Body of pancreas (tissue), 4 donors: ENCODE measurements at places on chromosomes 11 and 22.

DNA sequence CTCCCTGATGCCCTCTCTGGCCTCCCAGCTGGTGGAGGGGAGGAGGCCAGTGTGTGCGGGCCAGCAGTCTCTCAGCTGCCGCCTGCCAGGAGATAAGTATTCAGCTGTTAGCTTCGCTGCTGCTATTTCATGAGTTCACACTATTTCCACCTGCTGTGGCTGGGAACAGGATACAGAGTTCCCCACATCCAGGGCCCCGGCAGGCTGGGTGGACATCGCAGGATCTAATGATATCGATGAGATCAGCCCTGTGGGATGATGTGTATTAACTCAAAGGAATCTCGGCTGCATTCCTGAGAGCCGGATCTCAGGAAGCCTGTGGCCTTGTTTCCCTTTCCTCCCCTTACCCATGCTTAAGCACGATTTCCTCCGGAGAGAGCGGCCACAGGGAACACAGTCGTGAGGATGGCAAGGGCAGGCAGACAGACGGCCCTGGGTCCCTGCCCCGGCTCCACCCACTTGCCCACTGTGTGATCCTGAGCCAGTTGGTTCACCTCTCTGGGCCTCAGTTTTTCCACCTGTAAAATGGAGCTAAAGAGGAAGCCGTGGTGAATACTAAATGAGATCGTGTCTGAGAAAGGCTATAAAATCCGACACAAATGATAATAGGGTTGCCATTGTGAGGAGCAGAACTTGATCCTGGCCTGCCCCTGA is 6.5 kb upstream of the PVALB start:
- no peak for DNase-seq

- no peak for DNase-seq
Observed at GRCh38 chr22:29479417-29480261, at the start of gene NEFH. Gene NEFH, plus strand, starts transcription at chr22:29480218. Its CDS starts 45 bp downstream, at chr22:29480263.

DNA sequence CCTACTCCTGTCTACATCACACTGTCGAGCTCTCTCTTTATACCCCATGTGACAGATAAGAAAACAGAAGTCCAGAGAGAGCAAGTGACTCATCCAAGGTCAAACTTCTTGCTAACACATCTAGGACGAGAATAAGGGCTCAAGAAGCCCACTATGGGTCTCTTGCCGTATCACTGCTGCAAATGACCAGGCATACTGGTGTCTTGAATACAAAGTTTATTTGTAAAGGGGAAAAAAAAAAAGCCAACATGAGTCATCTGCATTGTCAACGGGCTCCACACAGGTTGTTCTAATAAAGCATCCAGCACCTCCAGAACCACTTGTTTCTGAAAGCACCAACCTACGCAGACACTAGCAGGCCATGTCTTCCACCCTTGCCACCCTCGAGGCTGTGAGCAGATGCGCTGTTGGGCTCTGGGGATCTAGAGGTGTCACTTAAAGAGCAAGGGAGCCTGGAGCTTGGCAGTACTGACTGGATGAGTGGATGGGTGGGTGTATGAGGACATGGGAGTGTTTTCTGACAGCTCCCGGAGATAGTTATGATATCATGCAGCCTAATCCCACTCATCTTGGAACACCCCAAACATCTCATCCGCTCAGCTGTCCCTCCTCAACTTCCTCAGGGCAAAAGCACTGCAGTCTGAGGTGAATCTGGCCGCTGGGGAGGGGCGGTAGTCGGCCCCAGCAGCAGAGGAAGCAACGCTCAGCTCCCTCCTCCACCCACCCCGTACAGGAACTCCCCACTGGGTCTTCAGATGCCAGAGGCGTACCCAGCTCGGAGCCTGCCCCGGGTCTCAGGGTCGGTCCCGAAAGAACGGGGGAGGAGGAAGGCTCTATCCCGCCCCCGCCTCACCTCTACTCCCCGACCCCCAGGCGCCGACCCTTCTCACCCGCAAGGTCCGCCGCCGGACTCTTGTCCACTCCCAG is 1.0 kb downstream of the SMCO4 start:
- DNase-seq, result peak; percentile 53

DNA sequence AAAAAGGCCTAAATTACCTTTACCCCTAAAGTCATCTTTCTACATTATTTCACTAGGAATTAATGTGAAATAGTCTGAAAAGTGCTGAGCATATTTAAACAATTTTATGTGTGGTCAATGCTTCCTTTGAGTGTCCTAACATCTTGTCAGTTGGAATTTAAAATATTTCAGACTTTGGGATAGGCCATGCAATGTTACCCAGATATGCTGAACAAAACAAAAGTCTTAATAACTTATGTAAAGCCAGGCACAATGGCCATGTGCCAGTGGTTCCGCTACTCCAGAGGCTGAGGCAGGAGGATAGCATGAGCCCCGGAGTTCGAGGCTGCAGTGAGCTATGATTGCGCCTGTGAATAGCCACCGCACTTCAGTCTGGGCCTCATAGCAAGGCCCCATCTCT is 137.4 kb downstream of the CADM1 start:
- no peak for DNase-seq

DNA sequence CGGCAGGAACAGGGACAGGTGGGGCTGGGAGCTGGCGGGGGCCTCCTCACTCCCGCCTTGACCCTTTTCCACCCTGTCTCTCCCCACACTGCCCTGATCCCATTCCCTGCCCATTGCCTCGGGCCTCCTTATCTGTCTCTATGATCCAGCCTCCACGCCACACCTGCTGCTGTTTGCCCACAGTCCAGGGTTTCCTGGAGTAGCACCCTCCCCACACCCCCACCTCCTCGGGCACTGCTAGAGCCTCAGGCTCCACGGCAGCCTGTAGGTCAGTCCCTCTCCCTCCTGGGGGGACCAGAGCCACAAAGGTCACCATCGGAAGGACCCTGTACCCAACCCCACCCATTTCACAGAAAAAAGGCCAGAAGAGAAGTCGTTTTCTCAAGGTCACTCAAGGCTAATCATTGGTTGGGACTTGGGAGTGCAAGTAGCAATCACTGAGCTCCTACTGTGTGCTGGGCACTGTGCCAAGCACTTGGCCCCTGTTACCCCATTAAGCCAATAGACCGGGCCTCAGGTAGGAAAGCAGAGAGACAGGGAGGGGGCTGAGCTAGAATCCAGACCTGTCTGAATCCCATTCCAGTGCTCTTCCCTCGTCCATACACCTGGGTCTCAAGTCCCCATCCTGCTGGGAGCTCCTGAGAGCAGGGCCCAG is 71.8 kb downstream of the PDE2A start:
- no peak for DNase-seq

GRCh38 chr11:72307439-72307838 is 63.5 kb upstream of the PHOX2A start:
- DNase-seq, result no peak

DNA sequence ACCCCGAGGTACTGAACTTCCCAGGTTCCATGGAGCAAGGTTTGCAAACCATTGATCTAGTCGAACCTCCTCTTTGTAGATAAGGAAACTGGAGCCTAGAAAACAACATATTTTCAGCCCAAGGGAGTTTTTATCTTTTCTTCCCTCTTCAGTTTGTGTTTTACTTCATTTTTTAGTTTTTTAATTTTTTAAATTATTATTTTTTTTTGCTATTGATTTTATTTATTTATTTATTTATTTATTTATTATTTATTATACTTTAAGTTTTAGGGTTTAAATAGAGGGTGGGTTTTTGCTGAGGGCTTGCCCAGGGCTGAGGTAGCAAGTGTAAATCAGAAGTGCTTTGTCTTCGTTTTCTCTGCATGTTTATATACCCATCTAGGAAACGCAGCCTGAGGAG is 26.9 kb downstream of the CEP164 start:
- DNase-seq, result no peak

- no peak for DNase-seq
Observed at GRCh38 chr22:27065279-27065678, 407.9 kb downstream of the MIAT start.

GRCh38 chr11:8329847-8330361 is 66.2 kb upstream of the LMO1 start:
- DNase-seq, result no peak

DNA sequence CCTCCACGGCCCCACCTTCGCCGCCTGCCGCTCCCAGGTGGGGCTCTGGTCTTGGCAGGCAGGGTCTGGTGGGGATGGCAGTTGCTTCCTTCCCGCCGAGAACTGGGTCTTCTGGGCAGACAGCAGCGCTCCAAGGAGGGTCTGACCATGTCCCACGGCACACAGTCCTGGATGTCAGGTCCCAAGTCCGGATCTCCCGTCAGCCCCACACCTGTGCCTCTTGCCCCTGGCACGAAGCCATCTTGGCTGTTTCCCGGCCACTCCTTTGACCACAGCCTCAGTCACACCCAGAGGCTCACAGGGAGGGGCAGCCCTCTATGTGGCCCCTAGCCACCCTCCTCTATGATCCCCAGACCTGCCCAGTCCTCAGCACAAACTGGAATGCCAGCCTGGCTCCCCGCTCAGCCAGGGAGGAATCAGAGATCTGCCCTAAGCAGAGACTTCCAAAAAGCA is 14.3 kb downstream of the MUC5B start:
- DNase-seq, result no peak

DNA sequence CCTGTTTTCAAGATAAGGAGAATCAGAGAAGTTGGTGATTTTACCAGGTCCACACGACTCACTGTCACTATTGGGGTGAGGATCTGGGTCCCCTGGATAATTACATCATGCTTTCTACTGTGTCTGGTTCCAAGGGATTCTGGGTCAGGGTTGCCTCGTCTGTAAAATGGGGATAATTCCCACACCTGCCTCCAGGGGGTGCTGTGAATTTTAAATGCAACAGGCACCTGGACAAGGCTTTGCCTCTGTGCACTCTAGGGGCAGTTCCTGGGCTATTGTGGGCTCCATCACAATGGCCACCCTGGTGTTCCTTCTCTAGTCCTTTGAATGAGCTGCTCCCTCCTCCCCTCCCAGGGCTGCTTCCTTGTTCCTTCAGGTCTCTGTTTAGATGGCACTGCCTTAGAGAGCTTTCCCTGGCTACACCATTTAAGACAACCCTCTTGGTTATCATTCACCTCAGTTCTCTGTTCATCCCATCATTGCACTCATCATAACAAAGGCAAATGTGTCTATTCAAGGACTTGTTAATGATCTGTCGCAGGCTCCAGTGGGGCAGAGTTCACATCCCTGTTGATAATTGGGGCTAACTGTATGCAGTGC is 178.6 kb downstream of the MIAT start:
- peak; percentile 51 for DNase-seq

- DNase-seq, result no peak
Observed at GRCh38 chr22:39289975-39290720, 29.3 kb downstream of the RPL3 start.

GRCh38 chr11:3087821-3088800 is 30.9 kb upstream of the CARS1 start:
- DNase-seq, result no peak

DNA sequence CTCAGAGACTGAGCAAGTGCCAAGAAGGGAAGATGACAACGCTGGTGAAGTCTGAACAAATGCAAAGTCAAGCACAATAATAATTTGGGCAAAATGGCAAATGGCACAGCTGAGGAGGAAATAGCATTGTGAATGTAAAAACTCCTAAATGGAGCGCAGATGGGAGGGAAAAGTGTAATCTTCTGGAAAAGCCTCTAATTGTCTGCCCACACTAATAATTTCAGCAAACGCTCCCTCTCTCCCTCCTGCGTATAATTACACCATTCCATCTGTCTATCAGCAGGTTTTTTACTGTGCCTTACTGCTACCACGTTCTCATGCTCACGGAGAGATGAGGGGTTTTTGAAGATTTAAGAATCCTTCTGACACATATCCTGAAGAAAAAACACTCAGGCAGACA is 302.6 kb downstream of the KIRREL3 start:
- no peak for DNase-seq
